Stimulated activated CD4-positive, alpha-beta T cell treated with anti-CD3 and anti-CD28 coated beads, Interleukin-15, amount 100 ng/mL, for 1 hour (primary cell): ENCODE measurements at places on chromosomes 1 and 21.

GRCh38 chr1:71014178-71014579 is 33.4 kb downstream of the PTGER3 start:
- no peak for DNase-seq

DNA sequence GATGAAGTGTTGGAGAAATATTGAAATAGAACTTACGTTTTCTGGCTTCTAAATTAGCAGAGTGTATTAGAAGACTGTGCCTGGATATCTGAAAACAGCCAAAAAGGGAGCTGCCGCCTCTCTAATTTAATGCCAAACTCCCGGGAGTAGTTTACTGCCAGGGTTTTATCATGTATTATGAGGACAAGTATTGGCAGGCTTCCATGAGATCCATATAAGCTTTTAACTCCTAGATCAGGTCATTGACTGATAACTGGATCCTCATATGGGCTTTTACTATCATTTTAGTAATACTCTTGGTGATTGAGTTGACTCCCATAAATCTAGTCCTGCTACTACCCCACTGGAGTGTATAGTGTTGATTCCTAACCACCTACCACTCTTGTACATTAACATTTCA is 178.4 kb upstream of the CXADR start:
- no peak for DNase-seq

DNA sequence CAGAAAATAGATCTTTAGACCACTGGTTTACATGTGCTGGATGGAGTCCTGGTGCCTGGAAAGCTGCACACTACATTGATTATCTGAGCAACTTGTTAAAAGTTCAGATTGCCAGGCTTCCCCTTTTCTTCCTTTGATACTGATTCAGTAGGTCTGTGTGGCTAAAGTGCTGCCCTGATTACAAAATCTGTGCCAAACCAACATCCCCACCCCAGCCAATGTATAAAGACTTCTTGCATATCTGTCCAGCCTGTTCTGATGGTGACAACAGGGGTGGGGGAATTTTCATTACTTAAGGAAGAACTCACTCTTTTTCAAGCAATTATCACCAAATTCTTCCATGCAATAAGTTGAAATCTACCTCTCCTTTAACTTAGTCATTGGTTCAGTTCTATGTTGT is 135.5 kb downstream of the TNFSF18 start:
- DNase-seq = no peak

GRCh38 chr1:220983877-220984635 is 104.8 kb downstream of the HLX start:
- DNase-seq = no peak

DNA sequence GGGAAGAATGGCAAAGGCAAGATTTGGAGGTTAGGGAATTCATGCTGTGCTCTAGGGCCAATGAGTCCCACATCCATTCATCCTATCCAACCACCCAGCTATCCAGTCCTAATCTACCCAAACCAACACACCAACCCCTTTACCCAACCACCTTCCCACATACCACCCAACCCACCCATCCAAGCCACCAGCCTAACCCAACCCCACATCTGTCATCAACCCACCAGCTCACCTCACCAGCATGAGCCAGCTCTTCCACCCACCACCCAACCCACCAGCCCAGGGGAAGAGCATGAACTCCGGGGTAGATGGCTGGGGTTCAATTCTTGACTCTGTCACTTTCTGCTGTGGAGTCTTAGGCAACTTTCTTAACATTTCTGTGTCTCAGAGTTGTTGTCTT is 35.9 kb upstream of the DISP3 start:
- DNase-seq = no peak

GRCh38 chr1:174815036-174815435 is 184.7 kb upstream of the CACYBP start:
- no peak for DNase-seq

DNA sequence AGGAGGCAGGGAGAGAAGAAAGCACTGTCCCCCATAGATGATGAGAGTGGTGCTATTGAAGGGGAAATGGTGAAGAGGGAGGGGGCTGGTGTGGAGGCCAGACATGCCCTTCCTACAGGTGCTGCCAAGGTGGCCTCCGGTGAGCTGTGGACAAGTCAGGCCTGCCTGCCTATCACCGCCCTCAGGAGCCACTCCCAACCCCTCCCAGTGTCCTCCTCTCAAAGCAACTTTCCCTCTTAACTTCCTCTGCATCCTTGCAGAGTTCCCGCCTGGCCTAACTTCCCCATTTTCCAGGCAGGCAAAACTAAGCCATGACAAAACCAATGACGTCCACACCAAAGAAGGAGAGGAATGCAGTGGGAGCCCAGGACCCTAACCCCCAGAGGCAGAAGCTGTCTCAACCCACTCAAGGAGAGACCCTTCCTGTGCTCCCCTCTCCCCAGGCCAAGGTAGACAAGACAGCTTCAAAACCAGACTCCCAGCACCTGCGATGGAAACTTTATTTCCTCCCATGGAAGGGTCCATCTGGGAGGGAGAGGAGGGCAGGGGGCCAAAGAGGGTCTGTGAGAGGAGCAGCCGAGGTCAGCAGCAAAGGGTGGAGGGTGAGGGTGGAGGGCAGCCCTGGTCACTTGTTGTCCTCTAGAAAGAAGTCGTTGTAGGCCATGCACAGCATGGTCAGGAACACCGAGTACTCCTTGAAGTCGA is 1.0 kb upstream of the S100A6 start:
- DNase-seq = no peak
